ENCODE measurements at places on chromosomes 12 and 14. TPM values are rescaled to one million over a fixed set of nuclear protein-coding genes. Genes with fewer than 3 reads are reported as not detected.

- DNase-seq = no peak
Observed at GRCh38 chr14:95472819-95473251, 43.6 kb downstream of the SYNE3 start.

DNA sequence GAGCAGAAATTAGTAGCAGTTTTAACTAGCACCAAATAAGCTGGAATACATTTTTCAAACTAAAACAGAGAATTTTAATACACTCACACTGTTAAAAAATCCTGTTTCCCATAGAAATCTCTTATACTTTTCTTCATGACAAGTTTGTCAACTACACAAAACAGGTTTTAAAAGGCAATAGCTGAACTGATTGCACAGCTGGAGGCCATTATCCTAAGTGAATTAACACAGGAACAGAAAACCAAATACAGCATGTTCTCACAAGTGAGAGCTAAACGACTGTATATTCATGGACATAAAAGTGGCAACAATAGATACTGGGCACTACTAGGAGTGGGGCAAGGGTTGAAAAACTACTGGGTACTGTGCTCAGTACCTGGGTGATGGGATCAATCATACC is 11.6 kb upstream of the HAL start:
- DNase-seq = no peak

- DNase-seq = no peak
Observed at GRCh38 chr12:9721394-9722092, 11.4 kb downstream of the CLECL1 start.

DNA sequence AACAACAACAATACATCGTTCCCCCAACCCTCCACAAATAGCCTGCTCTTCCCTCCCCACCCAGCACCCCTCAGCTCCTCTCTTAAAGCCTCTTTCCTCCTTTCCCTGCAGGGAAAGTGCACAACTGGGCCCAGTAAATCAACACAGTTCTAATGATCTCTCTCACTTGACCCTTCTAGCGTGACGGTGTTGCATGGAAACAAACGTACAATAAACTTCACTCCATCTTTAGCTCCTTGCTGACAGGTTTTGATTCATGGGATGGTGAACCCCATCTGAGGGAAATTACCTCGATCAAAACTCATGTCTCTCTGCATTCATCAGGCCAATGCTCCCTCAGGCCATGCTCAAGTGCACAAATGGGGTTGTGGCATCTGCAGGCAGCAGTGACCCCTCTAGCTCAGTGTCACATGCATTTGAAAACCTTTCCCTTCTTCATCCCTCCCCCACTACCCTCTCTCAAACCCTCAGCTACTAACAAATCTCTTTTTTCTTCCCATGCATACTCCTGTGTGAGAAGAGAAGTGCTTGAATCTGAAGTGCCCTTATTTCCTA is 22.9 kb downstream of the GDF11 start:
- DNase-seq = no peak

GRCh38 chr14:100530270-100531072 is 56.7 kb downstream of the BEGAIN start:
- DNase-seq = no peak

Gene IL22
- total RNA-seq = not detected

Gene AMHR2
- total RNA-seq = 35.7 TPM

DNA sequence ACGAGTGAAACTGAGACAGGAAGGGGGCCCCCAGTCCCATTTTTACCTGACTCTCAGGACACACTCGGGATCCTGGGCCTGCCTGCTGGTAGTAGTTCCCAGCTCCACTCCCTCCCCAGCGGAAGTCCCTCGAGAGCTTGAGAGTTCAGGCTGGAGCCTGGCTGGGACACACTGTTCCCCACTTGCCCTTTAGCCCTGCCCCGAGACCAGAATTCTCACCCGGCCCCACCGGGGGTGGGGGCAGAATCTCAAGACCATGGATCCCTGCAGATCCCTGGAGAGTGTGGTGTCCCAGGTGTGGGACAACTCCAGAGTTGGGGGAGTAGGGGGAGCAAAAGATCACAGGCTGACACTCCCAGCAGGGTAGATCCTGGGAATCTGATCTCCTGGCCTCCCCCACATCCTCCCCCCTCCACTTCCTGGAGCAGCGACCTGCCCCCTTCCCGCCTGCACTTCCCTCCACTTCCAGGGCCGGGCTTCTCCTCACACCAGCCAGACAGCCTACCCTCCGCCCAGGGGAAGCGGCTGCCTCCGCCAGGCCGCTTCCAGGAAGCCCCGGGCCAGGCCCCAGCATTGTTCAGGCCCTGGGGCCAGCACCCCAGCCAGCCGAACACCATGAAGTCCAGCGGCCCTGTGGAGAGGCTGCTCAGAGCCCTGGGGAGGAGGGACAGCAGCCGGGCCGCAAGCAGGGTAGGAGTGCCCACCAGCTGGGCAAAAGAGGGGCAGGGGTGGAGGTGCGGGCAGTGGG is at the start of gene TNS2:
TNS2 (plus strand) TSS at position 495 of the 748 bp plus-strand sequence; CDS start at position 616, 121 bp downstream.
- no peak for DNase-seq

DNA sequence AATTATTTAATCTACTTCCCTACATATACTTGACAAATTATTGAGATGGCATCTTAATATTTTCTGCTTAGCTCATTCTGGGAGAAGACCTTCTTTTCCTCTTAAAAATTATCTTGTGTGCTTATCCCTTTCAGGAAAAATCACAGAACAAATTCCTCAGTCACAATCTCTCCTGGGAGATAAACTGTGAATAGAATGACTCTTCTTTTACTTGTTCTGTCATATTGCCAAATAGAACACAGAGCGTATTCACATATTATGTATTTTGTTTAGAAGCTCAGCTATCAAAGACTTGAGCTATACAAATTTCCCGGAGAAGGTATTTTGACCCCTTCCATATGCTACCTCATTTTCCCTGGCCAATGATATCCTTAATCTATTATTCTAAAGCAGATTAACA is 146.7 kb downstream of the TMEM117 start:
- no peak for DNase-seq
